CD4-positive, alpha-beta T cell treated with Interleukin-15 for 1 hour (primary cell): ENCODE measurements at places on chromosomes 12 and 14.

DNA sequence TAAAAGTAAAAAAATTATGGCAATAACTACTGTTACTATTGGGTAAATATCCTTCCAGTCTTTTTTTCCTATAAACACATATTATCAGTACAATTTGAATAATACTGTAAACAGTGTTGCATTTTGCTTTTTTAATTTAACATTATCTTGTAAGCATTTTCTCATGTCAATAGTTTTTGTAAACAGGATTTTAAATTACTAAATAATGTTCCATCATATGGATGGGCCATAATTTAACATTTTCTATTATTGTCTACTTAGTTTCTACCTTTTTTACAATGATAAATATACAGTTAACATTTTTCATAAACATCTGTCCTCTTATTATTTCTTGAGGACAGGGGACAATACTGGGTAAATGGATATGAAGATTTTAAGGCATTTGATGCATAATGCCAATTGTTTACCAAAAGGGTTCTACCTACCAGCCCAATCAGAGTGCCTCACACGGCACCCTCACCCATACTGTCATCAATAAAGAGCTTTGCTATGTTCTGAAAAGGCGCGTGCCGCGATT lies 759 bp upstream of the ACVR1B start:
- DNase-seq = no peak

DNA sequence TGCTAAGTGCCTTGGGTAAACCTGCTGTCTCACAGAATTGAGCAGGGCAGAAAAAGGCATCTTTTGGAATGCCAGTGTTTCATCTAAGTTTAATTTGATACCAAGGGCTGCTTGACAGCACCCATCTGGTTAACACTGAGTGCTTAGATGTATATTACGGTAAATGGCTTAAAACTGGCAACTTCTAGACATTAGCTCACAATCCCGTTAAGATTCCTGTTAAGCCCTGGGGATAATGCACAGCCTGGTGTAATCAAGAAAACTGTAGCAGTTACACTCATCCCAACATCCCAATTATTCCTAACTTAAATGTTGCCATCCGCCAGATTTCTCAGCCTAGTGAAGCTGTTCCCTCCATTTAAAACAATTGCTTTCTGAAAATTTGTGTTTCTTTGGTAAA lies 29.9 kb downstream of the PPFIBP1 start:
- DNase-seq = no peak

DNA sequence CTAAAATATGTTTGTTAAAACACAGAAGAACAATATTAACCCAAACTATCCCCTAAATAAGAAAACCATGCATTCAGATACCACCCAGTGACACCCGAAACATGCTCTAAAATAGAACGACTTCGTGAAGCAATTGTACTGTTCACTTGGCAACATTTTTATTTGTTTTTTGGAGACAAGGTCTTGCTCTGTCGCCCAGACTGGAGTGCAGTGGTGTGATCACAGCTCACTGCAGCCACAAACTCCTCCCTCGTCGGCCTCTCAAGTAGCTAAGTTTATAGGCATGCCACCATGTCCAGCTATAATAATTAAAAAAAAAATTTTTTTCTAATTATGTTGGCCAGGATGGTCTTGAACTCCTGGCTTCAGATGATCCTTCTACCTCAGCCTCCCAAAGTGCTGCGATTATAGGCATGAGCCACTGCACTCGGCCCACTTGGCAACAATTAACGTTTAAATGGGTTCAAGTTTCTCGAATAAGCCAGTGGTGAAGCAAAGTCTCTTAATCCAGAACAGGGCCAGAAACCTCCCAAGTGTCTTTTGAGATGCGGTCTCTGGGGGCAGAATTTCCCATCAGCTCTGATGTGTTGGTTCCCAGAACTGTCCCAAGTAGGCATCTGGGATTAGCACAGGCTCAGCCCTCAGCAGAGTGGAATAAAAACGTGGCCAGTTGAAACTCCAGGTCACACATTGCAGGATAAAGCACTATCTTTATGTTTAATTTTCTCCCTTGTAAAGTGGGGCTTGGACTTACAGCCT lies 74.5 kb downstream of the TMCC3 start:
- DNase-seq = no peak

GRCh38 chr12:120944645-120945217 lies 33.6 kb upstream of the HNF1A start:
- DNase-seq = peak; percentile 40

DNA sequence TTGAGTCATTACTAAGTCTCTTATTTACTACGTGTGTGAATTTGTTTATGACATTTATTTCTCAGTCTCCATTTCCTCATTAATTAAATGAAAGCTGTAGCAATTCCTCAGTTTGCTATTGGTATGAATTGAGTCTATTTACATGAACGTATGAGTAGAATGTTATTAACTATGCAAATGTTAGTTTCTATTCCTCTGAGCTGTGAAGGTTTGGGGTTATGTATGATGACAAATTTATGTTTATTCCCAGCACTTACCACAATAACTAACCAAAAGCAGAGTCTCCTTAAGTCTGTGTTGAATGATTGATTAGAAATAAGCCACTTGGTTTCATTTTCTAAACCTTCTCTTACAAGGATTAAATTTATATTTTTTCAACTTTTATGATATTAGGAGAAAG lies 1340.9 kb downstream of the FSCB start:
- DNase-seq = no peak
